CD14-positive monocyte (primary cell): ENCODE measurements at places on chromosomes 3 and 15.

DNA sequence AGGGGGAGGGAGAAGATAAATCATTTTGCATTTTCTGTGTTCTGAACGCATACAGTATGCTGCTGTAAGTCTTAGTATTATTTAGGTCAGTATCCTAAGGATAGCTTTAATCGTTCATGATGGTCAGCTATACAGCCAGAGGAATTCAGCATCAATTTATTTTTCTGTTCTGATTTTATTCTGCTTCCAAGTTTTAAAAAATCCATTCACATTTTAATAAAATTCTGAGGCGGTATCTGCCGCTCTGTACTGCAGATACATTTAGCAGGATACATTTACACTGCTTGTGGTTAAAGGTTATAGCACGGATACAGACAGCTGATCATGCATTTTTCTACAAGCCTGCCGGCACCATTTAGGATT is 17.8 kb downstream of the ZBTB38 start:
- DNase-seq = no peak

GRCh38 chr3:102802819-102803420 is 368.1 kb downstream of the ZPLD1 start:
- DNase-seq = no peak

DNA sequence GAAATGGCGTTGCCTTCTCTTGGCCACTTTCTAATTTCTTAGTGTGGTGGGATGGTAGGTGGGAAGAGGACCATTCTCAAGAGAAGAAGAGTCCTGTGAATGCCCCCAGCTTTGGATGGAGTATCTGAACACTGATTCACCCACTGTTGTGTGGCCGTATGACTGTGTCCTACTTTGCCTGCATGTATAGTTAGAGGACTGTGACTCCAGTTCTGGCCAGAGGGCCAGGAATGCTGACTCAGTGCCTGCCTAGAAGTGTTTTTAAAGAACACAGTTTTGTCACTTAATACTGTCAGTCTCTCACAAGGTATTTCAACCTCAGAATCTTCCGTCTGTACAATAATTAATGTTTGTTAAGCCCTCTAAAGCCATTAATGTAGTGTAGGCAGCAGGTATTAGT is 2.1 kb downstream of the SEC61A1 start:
- no peak for DNase-seq

DNA sequence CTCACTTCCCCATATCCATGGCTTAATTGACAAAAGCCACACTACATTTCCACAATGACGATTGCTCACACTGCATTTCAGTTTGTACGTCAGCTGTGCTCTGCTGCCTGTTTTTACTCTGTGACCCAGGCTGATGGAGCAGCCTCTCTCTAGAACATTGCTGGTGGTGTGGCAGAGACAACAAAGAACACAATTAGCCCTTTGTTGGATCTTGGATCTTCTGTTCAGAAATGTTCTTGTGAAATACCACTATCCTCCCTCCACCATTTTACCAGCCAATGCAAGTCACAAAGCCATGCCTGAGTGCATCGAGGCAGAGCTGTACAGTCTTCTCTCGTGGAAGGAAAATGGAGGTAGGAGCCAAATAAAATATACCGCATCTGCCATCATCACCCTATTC is 56.9 kb upstream of the TBC1D5 start:
- no peak for DNase-seq

DNA sequence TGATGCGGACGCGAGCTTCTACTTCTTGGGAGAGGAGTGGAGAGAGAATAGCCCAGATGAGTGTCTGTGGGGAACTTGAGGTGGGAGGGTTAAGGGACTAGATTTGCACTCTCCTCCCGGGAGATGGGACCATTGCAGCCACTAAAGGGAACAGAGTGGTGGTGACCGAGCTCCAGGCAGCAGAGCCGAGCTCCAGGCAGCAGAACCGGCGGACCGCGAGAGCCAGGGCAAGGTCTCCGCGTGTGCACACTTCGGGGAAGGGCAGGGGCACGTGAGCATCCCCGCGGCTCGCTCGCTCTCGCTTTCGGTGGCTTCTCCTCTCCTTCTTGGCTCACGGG is 1.1 kb downstream of the IGDCC3 start:
- DNase-seq = no peak

- DNase-seq = peak; percentile 40
Measured at GRCh38 chr3:177281292-177282118, 84.2 kb upstream of the TBL1XR1 start.

- no peak for DNase-seq
Measured at GRCh38 chr3:20350449-20350848, 164.4 kb upstream of the SGO1 start.

DNA sequence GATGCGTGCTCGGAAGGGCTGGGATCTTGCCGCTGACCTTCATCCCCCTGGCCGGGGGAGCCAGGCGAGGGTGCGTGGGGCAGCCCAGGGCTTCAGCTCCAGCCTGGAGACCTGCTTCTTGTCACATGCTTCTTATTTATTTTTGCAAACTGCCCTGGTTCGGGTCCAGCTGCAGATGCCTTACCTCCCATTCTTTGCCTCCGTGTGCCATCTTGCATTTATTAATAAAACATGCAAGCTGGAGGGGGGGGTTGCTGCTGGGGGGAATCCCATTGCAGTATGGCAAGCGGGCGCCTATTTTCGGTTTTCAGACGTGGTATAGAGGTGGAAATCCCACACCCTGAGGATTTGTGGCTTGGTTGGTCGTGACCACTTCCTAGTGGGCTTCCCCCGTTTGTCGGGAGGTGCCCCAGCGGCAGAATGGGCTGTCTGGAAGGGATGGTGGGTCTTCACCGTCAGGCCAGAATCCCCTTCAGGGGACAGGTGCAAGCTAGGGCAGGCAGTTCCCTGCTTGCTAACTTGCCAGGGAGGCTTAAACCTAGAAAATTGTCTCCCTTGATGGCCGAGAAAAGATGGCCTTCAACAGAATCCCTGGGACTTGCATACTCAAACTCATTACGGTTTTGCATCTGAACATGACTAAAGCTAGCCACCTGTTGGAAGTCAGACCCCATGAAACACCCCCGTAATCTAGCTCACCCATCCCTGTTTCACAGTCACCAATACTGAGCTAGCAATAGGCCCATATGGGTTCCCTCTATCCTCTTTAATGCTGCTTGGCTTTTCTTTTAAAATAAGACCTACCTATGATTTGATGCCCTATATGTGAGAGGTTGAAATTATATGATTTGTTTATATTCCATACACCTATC is 569 bp downstream of the TMEM266 start:
- DNase-seq = peak; percentile 55

- peak; percentile 6 for DNase-seq
Measured at GRCh38 chr3:197224034-197224444, 74.4 kb downstream of the DLG1 start.

- no peak for DNase-seq
Measured at GRCh38 chr15:62348118-62348517, 183.0 kb upstream of the C2CD4B start.

- DNase-seq = no peak
Measured at GRCh38 chr3:39937315-39937714, 127.9 kb downstream of the MYRIP start.

DNA sequence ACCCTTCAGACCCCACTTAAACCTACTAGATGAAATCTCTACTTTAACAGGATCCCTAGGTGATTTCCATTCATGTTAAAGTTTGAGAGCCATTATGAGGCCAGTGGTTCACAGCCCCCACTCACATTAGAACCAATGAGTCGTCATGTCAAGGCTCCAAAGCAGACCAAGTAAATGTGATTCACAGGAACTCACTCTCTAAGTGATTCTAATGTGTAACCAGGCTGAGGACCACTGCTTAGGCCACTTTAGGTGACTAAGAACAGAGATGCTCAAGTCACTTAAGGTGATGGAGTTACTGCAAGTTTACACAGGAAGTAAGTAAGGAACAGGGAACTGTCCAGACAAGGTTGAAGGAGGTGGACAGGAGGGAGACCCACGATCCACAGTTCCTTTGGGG is 7.7 kb downstream of the GALNT15 start:
- peak; percentile 17 for DNase-seq

- DNase-seq = no peak
Measured at GRCh38 chr3:38538773-38539353, 42.7 kb downstream of the EXOG start.

- no peak for DNase-seq
Measured at GRCh38 chr3:37052860-37053259, 59.5 kb downstream of the MLH1 start.

DNA sequence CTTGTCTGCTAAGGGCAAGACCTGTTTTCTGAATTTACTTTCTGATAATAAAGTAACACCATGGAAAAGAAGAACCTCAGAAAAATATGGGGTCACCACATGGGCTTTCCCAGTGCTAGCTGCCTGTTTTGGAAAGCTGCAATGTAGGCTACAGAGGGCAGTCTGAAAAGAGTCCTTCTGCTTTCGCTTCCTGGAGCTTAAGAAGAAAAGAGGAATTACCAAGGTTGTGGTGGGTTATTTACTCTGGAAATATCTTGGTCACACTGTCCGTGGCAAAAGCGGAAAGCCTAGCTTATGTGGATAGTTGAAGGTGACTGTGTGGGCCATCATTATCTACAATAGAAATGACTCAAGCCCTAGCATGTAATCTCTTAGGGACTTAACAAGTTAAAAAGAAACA is 31.7 kb upstream of the IP6K2 start:
- DNase-seq = peak; percentile 71

- no peak for DNase-seq
Measured at GRCh38 chr3:119219069-119219468, 21.6 kb downstream of the B4GALT4 start.

DNA sequence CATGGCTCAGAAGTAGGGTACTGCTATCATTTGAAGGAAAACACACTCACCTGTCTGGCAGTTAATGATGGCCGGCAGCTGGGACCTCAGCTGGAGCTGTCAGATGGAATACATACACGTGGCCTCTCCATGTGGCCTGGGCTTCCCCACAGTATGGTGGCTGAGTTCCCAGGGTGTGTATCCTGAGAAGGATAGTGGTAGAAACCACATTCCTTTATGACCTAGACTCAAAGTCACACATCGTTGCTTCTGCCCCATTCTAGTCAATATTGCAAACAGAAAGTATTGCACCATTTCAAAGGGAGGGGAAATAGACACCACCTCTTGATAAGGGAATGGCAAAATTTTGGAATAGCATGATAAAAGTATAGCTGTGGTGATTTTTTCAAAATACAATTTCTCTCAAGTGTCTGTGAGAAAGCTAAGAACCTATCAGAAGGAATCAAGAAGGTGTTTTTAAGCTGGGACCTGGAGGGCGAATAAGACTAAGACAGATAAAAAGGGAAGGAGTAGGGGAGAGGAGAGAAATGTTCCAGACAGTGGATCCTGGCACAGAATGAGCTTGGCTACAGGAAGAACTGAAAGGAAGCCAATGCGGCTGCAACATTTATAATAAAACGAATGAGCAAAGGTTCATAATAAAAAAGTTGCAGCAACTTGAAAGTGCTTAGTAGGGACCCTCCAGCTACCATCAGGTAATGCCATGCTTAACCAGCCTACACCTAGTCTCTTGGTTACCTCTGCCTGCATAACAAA is 40.1 kb upstream of the GALNT15 start:
- DNase-seq = no peak
